ENCODE measurements at places on chromosomes 2 and 18.
A peak's percentile ranks its signal among the peaks of the same experiment; 100 is the strongest.

GRCh38 chr2:202122980-202123720, 50.1 kb downstream of the KIAA2012 start:
- no peak for DNase-seq

GRCh38 chr2:203893401-203893800, 25.8 kb downstream of the CTLA4 start:
- DNase-seq, result no peak

DNA sequence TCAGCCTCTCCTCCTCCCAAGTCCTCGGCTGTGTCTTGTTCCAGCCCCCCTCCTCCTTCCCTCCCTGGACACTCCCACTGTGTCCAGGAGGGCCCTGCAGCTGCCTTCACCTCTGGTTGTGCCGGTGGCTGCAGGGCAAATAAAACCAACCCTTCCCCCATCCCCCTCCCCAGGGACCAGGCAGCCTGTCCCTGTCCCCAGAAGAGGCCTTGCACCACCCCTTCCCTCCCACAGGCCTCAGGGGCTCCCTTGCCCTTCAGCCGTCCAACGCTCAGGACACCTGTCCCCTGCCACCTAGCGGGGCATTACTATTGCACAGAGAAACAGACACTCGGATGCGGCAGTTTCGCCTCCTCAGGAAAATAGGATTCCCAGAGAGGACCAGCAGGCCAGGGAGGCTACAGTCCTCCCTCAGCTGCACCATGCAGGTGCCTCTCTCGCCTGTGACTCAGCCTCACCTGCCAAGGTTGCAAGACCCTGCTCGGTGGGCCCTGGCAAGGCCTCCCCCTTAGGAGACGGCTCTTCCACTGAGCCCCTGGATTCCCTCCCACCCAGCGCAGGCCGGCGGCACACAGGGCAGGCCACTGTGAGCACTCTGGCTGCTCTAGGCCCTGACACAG, 5.5 kb upstream of the GPC1 start:
- DNase-seq, result no peak

DNA sequence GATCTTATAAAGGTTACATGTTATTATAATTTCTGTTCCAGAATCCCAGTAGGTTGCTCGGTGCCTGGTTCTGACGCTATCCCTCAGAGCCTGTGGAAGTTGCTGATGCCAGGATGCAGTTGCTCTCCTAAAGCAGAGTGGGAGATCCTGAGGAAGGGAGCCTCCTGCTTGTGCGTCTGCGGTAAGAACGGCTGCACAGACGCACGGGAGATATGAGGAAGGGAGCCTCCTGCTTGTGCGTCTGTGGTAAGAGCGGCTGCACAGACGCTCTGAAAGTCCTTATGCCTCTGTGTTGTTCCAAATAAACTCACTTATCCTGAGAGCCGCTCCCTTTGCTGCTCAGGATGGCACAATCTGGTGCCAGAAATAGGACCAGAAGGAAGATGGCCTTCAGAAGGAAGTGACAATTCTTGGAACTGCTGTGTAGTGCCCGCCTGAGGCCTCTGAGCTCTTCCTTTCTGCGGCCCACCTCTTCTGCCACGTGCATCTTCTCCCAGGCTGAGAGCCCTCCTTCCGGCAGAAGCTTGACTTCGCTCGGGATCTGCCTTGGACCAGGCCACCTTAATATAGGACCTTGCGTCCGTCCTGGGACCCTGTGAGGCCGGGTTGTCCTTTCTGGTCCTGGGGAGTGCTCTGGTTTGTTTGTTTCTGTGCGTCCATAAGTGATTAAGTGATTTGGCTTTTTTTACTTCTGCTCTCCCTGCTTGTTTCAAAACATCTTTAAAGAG, 89.5 kb downstream of the RTP5 start:
- no peak for DNase-seq

DNA sequence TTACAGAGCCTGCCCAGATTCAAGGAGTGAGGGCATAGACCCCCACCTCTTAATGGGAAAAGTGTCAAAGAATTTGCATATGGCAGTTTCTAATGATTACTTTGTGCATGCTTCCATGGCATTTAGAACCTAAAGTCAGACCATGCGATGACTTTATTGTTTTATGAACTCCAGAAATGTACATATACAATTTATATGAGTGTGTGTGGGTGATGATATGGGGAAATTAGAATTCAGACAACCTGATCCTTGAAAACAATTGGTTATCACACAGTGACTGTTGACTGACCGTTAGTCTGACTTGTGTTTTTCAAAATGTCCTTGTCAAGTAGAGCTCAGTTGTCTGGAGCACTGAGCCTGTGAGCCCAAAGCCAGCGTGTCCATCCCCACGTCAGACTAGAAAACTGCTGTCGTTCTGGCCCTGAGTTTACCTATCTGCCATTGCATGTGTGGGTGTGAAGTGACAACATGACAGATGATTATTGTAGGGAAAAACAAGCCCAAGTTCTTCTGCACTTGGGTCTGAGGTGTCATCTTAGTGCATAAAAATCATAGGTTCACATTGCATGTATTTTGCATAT, 128.4 kb downstream of the MYO3B start:
- DNase-seq, result no peak

DNA sequence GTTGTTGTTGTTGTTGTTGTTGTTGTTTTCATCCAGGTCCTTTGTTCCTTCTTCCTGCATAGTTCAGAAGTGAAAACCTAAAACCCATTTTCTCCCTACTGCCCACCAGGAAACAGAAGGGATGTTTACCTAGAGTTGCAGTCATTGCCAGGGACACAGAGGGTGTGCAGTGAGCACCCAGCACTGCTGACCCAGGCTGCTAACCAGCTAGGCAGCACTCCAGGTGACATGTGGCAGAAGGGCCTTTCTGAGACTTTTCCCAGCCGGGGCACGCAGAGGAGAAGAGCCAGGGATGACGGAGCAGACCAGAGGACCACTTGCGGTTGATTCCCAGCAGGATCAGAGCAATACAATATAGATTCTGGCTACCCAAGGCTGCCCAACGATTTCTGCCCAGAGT, 286.3 kb downstream of the BCL11A start:
- no peak for DNase-seq

GRCh38 chr2:16152071-16152927, 211.9 kb downstream of the MYCN start:
- DNase-seq, result no peak

DNA sequence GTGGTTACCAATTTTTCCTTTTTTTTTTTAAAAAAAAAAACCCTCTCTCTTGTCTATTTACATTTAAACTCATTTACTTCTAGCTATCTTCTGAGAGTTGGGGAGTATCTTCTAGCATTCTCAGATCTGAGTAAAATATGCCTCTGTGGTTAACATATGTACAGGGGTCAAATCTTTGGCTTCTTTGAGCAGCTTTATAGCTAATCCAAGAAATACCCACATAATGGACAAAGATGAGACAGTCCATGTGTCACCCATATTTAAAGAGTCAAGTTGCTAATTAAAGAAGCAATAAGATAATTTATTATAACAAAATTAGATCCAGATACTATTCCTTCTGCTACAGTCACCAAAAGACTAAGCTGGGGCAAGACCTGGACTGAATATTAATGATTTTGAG, 139.0 kb upstream of the HNRNPA3 start:
- DNase-seq, result no peak

GRCh38 chr18:22585821-22586220, 168.1 kb upstream of the CTAGE1 start:
- DNase-seq, result no peak

DNA sequence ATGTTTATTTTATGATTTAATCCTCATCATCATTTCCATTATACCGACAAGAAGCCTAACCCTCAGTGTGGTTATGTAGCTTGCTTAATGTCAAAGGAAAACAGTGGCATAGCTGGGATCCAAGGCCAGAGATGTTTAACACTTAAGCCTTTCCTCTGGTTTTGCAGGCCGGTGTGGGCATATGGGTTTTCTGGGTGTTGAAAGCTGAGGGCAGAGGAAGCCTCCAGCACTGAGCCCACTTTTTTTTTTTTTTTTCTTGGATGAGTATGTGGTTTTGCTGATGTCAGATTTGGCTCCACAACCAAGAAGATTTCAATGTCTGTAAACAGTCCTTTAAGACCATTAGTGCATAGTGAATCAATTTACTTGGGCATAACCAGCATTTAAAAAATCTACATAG, 41.3 kb downstream of the LHCGR start:
- DNase-seq, result no peak

- peak; percentile 66 for DNase-seq
Measured at GRCh38 chr2:10285556-10286198, 17.0 kb upstream of the HPCAL1 start.

Measured in fibroblast of skin of back (primary cell).